ENCODE measurements at places on chromosomes 12 and 14. TPM values are rescaled to one million over a fixed set of nuclear protein-coding genes. Genes with fewer than 3 reads are reported as not detected.

CNIH1 gene
- total RNA-seq, result 61.9 TPM

NANOG gene
- total RNA-seq, result not detected

PLA2G1B gene
- not detected for total RNA-seq

DACT1 gene
- total RNA-seq, result 0.21 TPM

STAT2 gene
- total RNA-seq, result 178 TPM

GUCY2C gene
- not detected for total RNA-seq

AQP6 gene
- total RNA-seq, result not detected
